D721Med (cell line): ENCODE measurements at places on chromosomes 5 and 9.

- no peak for DNase-seq
These were observed 264.1 kb downstream of the GLIS3 start for GRCh38 chr9:4035777-4036176.

GRCh38 chr9:107175041-107175440 lies 108.0 kb upstream of the RAD23B start:
- no peak for DNase-seq

DNA sequence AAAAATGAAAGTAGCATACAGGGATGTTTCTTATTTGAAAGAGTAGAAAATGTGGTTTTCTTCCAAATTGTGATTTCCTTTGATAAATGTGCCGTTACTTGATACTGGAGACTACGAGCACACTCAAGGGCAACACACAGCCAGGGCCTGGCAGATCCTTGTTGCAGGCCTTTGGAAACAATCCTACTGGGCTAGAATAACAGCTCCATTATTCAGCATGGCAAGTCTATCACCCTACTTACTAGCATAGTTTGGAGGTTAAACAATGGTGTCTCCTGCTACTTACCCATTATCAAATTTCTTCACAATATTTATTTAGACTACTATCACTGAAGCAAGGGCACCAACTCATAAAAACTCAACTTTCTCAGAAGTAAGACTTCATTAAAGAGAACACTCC lies 140.8 kb upstream of the ZNF608 start:
- DNase-seq = no peak

DNA sequence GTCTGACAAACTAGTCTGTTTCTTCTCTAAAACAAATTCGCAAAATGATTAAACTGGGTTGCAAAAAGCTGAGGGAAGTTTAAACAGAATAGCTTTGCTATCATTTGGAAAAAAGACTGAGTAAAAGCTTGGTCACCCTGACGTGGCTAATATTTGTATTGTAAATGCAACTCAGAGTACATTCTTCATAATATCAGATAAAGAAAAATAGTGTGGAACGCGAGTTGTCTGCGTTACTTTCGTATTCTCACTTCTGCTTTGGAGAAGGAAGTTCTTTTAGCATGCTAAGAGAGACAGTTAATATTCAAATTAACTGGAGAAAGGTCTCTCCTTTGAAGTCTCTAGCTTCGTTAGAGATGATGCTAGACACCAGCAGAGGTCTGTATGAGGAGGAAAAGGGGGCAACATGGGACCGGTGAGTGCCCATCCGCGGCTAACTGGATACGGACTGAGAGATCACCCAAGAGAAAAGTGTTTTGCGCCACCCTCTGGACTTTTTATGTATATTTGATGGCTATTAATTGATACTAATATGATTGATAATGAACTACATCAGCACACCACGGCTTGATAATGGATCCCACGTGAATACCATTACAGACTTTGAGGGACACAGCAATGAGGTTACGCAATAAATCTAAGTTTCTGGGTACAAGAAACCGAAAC lies 2.9 kb upstream of the CNTRL start:
- no peak for DNase-seq

DNA sequence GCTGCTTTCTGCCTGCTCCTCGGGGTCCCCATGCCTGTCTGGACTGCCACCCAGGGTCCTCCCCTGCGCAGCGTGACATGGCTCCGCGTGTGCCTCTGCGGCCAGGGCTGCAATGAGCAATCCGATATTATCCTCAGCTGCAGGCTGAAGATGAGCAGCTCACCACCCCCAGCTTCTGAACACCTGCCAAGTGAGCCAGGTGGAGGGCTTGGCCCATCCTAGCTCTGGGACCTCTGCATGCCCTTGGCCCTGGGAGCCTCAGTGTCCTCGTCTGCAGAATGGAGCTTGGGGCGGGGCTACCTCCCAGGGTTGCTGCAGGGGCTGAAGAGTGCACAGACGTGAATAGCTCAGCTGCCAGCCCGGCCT lies 4.1 kb upstream of the MYMK start:
- no peak for DNase-seq

DNA sequence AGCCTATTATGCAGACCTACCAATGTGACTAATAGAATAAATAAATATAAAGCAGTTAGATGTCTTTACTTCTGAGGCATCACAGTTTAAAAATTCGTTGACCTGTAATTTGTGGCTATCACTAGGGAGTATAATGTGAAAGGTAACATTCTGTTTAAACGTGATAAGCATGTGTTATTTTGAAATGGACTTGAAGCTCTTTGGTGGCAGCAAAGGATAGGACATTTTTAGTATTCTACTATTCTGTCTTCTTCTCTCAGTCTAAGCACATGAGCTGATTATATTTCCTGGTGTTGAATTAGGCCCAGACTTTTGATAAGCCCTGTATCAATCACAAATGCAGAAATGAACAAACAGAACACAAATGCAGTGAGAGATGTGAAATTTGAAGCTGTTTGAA lies 974.0 kb upstream of the CDH10 start:
- DNase-seq = no peak

GRCh38 chr9:72955126-72955455 lies 2.2 kb upstream of the ALDH1A1 start:
- no peak for DNase-seq

DNA sequence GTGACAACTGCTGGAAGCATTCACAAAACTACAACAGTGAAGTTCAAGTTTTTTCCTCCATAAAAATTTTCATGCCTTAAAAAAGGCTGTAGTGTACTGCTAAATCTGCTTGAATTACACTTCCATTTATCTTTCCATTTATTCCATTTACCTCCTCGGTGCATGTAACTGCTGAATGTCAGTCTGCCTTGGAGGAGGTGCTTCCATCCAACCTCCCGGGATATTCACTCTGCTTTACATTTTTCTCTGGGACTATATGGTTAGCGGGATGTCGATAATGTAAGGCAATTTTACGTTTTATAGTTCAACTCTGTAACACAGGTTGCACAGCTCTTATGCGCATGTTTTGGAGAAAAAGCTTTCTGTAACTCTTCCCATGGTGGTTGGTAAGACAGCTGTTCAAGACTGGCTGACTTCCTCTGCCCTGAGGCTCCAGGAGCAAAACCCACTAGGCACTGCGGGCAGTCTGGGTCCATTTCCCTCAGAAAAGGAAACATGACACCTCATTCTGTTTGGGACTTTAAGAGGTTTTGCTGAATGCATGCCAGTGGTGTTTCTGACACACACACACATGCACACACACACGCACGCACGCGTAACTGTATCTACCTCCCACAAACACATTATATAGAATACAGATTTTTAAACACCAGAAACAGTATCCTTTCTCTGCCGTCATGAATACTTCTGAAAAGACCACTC lies 66.1 kb downstream of the SPTLC1 start:
- no peak for DNase-seq

DNA sequence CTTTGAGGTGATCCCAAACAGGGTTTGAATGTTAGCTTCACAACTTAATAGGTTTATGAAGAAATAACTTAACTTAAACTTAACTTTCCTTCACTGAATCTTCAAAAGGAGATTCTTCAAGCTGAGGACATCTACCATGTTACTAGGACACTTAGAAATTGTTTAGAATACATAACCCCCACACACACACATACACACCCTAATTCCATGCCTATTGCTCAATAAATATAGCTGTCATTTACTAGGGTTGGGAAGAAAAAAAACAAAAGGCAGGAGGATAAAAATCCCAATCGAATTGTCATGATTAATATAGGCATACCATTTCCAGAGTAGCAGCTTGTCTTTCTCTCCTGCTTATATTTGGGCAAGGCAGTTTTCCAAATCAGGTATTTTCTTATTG lies 68.3 kb downstream of the ALDH1A1 start:
- no peak for DNase-seq

GRCh38 chr9:11326231-11326630 lies 713.4 kb upstream of the PTPRD start:
- DNase-seq = no peak

GRCh38 chr5:155729684-155730059 lies 597.3 kb upstream of the SGCD start:
- DNase-seq = no peak

- DNase-seq = no peak
These were observed 108.9 kb upstream of the CHD1 start for GRCh38 chr5:99037668-99038067.

GRCh38 chr5:142984011-142984410 lies 213.8 kb downstream of the ARHGAP26 start:
- DNase-seq = no peak

DNA sequence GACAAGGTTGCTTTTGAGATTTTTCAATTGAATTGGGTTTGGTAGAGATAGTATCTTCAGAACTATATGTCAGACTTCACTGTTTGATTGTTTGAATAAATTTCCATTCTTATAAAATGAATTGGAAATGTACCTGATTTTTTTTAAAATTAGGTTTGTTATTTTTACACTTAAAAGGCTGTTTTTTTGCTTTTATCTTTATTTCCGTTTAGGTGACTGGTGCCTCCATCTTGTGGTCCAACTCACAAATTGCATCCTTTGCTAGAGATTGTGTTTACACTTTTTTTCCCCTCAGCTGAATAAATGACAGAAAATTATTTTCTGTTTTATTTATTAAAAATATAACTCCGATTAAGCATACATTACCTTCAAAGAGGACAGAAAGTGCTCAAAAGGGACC lies 15.6 kb downstream of the NDUFAF2 start:
- DNase-seq = no peak

DNA sequence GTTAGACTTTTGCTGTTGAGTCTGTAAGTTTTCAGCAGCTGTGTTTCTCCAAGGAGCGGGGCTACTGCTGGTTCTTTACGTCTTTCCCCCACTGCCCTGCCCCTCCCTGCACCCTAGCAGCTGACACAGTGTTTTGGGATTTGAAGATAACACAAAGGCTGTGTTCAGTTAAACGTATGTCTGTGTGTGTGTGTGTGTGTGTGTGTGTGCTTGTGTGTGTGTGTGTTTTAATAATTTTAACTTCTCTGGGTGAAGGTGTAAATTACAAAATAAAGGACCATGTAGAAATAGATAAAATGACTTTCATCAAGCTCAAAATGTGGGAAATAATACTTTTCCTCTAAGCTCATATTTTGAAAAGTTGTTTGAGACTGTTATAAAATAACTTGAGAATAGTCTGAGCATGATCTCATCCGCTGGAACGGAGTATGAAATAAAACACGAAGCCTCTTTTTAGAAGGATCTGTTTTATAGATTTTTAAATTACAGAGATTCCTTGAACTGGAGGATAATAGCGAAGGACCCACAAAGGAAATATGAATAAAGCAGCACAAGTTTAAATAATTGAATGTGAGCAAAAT lies 10.9 kb downstream of the ABL1 start:
- DNase-seq = no peak

GRCh38 chr5:94276048-94276447 lies 342.4 kb downstream of the KIAA0825 start:
- DNase-seq = no peak

- no peak for DNase-seq
These were observed 1.7 kb downstream of the CNOT8 start for GRCh38 chr5:154860123-154860522.

DNA sequence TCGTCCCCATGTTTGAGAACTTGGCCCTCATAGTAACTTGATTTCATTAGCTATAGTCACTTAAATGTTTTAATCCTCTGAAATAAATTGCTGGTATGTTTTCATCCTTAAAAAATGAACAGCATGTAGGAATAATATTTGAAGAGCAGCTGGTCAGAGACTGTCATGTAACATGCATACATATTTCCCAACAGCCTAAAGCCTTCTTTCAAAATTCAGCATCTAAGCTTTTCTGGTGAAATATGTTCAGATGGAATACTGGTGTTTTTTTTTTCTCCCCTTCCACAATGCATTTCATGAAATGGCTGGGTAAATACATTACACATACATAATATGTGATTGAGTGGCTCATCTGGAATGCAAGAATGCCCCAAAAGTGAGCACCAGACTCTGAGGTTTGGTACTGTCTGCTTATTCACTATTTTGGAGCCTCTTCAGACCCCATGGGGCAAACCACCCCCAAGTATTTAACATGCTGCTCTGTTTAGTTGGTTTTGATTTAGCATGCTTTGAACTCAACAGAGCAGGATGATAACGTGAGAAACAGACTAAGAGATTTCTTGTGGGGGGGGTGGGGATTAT lies 94.0 kb downstream of the SMARCA2 start:
- no peak for DNase-seq

DNA sequence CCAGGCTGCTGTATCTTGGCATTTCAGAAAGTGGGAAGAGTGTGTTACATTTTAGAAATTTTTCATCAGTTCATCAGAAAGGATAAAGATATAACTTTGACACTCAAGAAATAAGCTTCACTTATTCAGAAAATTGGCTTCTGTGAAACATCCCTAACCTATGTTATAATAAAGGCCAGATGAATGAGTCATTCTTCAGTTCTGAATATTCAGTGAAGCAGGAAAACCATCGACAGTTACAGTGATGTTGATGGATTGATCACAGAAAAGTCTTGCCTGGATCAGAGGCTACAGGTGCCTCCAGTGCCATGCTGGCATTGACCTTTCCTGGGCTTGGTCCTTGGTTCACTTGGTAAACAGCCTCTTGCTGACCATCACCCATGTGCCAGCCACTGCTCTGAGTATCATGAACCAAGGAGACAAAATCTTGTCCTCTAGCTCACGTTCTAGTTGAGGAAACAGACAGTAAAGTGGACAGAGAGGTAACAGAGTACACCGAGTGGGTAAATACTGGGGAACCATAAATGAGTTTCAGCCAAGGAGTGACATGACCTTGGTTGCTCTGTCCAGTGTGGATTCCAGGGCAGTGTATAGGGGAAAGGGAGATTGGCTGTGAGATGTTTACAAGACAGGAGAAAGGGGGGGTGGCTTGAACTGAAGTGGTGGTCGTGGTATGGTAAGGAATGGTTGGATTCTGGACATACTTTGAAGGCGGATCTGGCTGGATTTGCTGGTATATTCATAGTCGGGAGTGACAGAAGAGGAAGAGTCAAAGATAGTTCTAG lies 98.6 kb downstream of the AMBP start:
- no peak for DNase-seq

- DNase-seq = no peak
These were observed 211.9 kb downstream of the MEF2C start for GRCh38 chr5:88671106-88671504.

DNA sequence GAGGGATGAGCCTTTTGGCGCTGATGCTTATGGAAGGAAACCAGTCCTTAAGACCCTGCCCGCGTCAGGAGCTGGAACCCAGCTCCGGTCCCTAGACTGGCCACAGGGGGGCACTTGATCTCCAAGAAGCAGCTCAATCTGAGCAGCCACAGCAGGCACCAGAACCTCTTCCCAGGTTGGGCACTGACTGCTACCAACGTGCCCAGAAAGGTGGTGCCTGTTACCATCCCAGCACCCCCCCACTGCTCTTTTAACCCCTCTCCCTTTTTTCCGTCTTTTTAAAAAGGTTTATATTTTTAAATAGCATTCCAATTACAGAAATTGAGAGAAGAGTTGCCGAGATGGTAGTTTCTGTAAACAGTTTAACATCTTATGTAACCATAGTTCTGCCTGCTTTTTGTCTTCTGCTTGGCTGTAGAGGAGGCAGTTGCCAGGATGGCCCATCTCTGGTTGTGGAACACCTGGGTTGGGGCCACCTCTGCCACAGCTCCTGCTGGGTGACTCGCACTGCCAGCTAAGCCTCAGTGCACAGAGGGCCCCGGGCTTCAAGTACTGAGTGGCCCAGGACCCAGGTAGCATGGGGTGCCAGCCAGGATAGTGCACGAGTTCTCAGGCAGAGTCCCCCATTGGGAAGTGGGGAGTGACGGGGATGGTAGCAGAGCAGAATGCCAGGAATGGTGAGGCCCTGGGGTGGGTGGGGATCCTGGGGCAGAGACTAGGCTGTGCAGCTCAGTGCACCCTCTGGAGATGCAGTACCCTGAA lies 62.8 kb downstream of the PFDN1 start:
- DNase-seq = peak; percentile 28
